ENCODE measurements at places on chromosomes 2 and 18. TPM values are rescaled to one million over a fixed set of nuclear protein-coding genes. Genes with fewer than 3 reads are reported as not detected.

The HRH4 gene
- total RNA-seq: 2.0 TPM

The CGREF1 gene
- total RNA-seq: 3.1 TPM

The ELOA2 gene
- total RNA-seq: not detected

The LIMS4 gene
- total RNA-seq: 0.25 TPM

The GAREM1 gene
- total RNA-seq: not detected

The NEU2 gene
- total RNA-seq: not detected

The GCC2 gene
- total RNA-seq: 41.8 TPM
